Activated naive CD4-positive, alpha-beta T cell treated with anti-CD3 and anti-CD28 coated beads for 36 hours (primary cell): ENCODE measurements at places on chromosomes 4 and X. TPM values are rescaled to one million over a fixed set of nuclear protein-coding genes. Genes with fewer than 3 reads are reported as not detected.
A peak's percentile ranks its signal among the peaks of the same experiment; 100 is the strongest.

DNA sequence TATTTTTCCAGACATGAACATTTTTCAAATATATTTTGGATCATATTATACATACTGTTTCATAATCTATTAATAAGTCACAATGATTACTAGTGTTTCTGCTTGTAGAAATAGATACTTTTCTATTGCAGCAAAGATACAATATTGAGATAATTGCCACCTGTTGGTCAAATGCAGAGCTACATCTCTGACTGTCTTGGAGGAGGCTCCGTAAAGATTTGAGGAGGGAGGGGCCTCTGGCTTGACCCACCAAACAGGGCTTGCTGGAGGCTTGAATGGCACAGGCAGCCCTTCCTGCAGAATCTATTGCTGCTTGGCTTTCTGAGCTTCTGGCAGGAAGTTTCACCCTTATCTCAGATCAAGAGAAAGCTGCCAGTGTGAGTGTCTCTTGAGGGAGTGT lies 99.3 kb upstream of the ARMCX2 start:
- no peaks in the 10 kb centered on the region for H3K36me3 ChIP-seq
- peaks cover 2% of the 10 kb centered on the region for H3K4me1 ChIP-seq
- peak; percentile 31 for DNase-seq
- no peak overlapping the region for H3K4me3 ChIP-seq
- no peaks in the 10 kb centered on the region for H3K27me3 ChIP-seq

- H3K36me3 ChIP-seq, result no peaks in the 10 kb centered on the region
- H3K27ac ChIP-seq, result no peak overlapping the region
- peaks cover 2% of the 10 kb centered on the region for H3K4me1 ChIP-seq
These were observed 6.2 kb downstream of the NR0B1 start for GRCh38 chrX:30302956-30303355.

DNA sequence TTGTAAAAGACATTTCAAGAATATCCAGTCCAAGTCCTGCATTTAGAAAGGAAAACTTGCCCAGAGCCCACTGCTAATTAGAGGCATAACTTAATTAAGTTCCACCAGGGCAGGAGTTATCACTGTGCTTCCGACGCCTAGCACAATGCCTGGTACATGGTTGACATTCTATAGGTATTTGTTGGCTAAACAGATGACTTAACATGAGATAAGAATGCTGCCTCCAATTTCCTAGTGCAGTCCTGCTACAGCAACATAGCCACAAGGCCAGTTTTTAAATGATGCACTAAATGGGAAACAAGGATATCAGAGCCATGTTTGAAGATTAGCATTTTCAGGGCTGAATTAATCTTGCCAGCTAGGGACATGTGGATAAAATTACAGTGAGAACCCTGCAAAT lies 164.1 kb downstream of the RASL11B start:
- H3K4me3 ChIP-seq, result no peak overlapping the region
- DNase-seq, result no peak
- no peak overlapping the region for H3K27ac ChIP-seq
- H3K4me1 ChIP-seq, result peaks cover 6% of the 10 kb centered on the region
- no peaks in the 10 kb centered on the region for H3K27me3 ChIP-seq

PABPC1L2B gene
- not detected for total RNA-seq

- H3K36me3 ChIP-seq, result peaks cover 1% of the 10 kb centered on the region
- H3K27ac ChIP-seq, result no peak overlapping the region
- H3K4me3 ChIP-seq, result no peak overlapping the region
- H3K27me3 ChIP-seq, result peaks cover 2% of the 10 kb centered on the region
- H3K4me1 ChIP-seq, result peaks cover 5% of the 10 kb centered on the region
These were observed 41.6 kb downstream of the USP46 start for GRCh38 chr4:52617336-52618020.

DNA sequence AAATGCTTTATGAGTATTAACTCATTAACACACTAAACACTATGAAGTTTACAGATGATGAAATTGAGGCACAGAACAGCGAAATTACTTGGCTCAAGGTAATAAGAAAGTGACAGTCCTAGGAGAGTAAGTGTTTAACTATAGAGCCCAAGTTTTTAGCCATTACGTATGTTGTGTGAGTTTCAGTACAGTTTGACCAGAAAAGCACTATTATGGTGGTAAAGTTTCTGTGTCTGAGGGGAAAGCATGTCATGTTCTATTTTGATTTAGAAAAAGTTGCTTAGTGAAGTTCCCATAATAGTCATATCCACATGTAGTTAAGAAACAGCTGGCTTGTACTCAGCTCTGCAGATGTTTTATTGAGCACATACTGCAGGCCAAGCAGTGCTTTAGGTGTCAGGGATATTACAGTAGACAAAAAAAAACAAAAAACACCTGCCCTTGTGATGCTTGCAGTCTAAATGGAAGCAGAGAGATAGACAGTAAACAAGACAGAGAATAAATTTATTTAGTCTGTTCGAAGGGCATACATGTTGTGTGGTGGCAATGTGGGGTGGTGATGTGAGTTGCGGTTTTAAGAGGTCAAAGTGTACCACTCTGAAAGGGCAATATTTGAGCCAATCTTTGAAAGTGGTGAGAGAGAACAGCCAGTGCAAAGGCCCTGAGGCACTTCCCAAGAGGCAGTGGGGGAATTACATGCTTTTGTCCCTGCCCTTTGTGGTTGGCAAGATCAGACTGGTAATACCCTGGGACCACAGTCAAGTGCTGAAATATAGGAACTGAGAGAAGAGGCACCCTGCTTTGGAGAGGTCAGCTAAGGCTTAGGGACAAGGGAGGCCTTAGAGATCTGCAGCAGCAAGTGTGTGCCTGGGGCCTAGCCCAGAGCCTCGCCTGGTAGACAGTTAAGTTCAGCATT lies 6.2 kb downstream of the TMEM131L start:
- peak; percentile 30 for DNase-seq
- peak overlapping the region; percentile 95 for H3K4me3 ChIP-seq
- peak overlapping the region; percentile 96 for H3K27ac ChIP-seq
- no peaks in the 10 kb centered on the region for H3K27me3 ChIP-seq

DNA sequence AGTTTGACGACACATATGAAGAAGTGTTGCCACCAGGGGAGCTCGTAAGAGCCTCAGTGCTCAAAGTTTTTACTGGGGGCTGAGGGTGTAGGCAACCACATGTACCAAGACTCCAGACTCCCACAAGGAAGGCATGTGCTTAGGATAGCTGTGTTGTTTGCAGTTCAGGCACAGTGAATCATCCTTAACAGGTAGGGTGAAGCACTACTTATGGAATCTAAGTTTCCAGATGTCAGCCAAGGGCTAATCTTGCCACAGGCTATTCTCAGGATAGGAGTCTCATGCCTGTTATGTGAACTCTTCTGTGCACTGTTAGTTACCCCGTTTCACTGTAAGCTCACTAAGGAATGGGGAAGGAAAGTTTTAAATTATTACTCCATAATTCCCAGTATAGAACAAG lies 202.6 kb downstream of the TMA16 start:
- no peaks in the 10 kb centered on the region for H3K36me3 ChIP-seq
- no peak overlapping the region for H3K4me3 ChIP-seq
- H3K4me1 ChIP-seq, result no peaks in the 10 kb centered on the region
- peaks cover 4% of the 10 kb centered on the region for H3K27me3 ChIP-seq
- H3K27ac ChIP-seq, result no peak overlapping the region

APOOL gene
- total RNA-seq, result 24.1 TPM

DNA sequence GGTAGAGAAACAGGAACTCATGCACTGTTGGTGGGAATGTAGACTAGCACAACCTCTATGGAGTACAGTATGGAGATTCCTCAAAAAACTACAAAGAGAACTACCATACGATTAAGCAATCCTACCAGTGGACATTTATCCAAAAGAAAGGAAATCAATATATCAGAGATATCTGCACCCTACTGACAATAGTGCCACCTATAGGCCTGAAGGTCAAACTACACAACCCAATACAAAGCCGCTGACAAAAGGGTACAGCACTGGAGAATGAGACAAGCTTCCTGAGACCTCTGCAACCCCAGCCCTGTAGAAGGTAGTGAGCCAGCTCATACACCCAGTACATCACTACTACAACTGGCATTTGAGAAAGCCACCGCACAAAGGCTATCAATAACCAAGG lies 67.1 kb downstream of the CBR4 start:
- H3K27ac ChIP-seq, result no peak overlapping the region
- no peak for DNase-seq
- no peak overlapping the region for H3K4me3 ChIP-seq
- H3K4me1 ChIP-seq, result no peaks in the 10 kb centered on the region

- no peak overlapping the region for H3K4me3 ChIP-seq
- H3K4me1 ChIP-seq, result no peaks in the 10 kb centered on the region
- no peaks in the 10 kb centered on the region for H3K27me3 ChIP-seq
- H3K27ac ChIP-seq, result no peak overlapping the region
- no peaks in the 10 kb centered on the region for H3K36me3 ChIP-seq
These were observed 115.6 kb upstream of the NALF2 start for GRCh38 chrX:69388526-69388925.

DNA sequence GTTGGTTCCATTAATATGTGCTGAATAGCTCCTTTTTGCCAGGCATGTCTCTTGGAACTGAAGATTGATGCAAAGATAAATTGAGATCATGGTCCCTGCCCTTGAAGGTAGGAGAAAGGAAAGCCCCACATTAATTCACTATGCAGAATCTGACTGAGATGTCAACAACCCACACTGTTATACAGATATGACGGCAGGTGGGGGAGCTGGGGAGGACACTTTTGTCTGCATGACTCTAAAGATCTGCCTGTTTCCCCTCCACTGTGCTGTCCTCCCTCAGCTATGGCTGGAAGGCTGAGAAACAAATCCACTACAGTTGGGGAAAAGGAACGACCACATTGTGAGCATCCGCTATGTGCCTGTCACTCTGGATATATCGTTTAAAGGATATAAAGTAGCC lies 36.3 kb upstream of the IGFBP7 start:
- H3K4me3 ChIP-seq, result no peak overlapping the region
- no peak overlapping the region for H3K27ac ChIP-seq
- no peak for DNase-seq
- H3K36me3 ChIP-seq, result no peaks in the 10 kb centered on the region

- no peak for DNase-seq
- H3K27me3 ChIP-seq, result peaks cover 50% of the 10 kb centered on the region
- peak overlapping the region; percentile 39 for H3K4me3 ChIP-seq
- peaks cover 12% of the 10 kb centered on the region for H3K4me1 ChIP-seq
These were observed 1.8 kb downstream of the ZIC3 start for GRCh38 chrX:137567682-137568232.

DNA sequence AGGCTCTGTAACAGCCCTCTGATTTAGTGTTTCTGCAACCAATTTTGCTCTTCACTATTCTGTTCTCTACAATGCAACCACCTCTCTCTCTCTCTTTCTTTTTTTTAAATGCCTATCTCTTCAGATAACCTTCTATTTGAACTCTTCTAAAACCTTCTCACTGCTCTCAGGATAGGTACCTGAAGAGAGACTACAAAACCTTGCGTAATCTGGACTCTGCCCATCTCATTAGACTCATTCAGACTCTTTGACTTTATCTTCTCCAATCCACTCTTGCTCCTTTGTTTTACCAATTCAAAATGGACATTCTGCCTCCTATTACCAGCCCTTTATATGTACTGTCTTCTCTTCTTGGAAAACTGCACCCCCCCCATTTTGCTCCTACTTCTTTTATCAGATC lies 291.6 kb downstream of the CAMK2D start:
- H3K27ac ChIP-seq, result no peak overlapping the region
- no peaks in the 10 kb centered on the region for H3K27me3 ChIP-seq
- peaks cover 37% of the 10 kb centered on the region for H3K36me3 ChIP-seq
- DNase-seq, result no peak
- no peak overlapping the region for H3K4me3 ChIP-seq
- peaks cover 40% of the 10 kb centered on the region for H3K4me1 ChIP-seq
